CD4-positive, CD25-positive, alpha-beta regulatory T cell (primary cell): ENCODE measurements at places on chromosomes 12 and 14. TPM values are rescaled to one million over a fixed set of nuclear protein-coding genes. Genes with fewer than 3 reads are reported as not detected.

The DNAH10 gene
- not detected for polyA plus RNA-seq

The NFKBIA gene
- 228 TPM for polyA plus RNA-seq

The KIF26A gene
- not detected for polyA plus RNA-seq

The GRIP1 gene
- not detected for polyA plus RNA-seq

The LTBP2 gene
- 0.25 TPM for polyA plus RNA-seq

The MIP gene
- polyA plus RNA-seq: 0.09 TPM

The CLEC7A gene
- polyA plus RNA-seq: not detected
